ENCODE measurements at places on chromosomes 16 and 17.

- DNase-seq: no peak
These were observed 6.7 kb downstream of the SYNGR2 start for GRCh38 chr17:78174870-78175642.

DNA sequence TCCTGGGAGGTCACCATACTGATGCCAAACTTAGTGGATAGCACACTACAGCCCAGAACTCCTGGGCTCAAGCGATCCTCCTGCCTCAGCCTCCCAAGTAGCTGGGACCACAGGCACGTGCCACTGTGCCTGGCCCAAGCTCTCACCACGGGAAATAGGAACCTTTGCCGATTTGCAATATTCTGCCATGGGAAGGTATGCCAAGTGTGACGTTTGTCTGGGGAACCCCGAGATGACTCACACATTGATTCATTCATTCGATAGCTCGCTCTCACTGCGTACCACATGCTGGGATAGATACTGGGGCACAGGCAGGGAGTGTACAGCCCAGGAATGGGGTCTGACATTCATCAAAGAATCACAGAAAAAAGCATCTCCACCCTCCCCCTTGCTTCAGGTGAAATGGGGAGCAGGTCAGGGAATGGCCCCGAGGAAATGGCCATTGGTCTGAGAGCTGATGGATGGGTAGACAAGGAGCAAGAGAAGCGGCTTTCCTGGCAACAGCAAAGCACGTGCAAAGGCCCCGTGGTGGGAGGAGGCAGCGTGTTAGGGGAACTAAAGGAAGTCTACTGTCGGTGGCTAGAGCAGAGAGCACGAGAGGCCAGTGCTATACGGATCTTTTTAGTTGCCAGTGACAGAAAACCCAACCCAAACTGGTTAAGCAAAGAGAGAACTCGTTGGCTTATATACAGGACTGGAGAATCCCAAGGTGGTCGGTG lies 44.1 kb downstream of the DNAH17 start:
- no peak for DNase-seq

GRCh38 chr17:80068301-80069222 lies 32.1 kb downstream of the CCDC40 start:
- no peak for DNase-seq

GRCh38 chr17:48546137-48546923 lies 1.4 kb upstream of the HOXB2 start:
- no peak for DNase-seq

- no peak for DNase-seq
These were observed 11.2 kb downstream of the TFAP4 start for GRCh38 chr16:4261557-4262172.

- DNase-seq: no peak
These were observed 36.7 kb downstream of the TNFRSF13B start for GRCh38 chr17:16935241-16935663.

All from NCI-H1048 (cell line).